Hematopoietic multipotent progenitor cell treated with erythropoietin and hydrocortisone succinate and interleukin-3 and kit ligand, for 17 days (in vitro differentiated cells): ENCODE measurements at places on chromosomes 5 and 9.

DNA sequence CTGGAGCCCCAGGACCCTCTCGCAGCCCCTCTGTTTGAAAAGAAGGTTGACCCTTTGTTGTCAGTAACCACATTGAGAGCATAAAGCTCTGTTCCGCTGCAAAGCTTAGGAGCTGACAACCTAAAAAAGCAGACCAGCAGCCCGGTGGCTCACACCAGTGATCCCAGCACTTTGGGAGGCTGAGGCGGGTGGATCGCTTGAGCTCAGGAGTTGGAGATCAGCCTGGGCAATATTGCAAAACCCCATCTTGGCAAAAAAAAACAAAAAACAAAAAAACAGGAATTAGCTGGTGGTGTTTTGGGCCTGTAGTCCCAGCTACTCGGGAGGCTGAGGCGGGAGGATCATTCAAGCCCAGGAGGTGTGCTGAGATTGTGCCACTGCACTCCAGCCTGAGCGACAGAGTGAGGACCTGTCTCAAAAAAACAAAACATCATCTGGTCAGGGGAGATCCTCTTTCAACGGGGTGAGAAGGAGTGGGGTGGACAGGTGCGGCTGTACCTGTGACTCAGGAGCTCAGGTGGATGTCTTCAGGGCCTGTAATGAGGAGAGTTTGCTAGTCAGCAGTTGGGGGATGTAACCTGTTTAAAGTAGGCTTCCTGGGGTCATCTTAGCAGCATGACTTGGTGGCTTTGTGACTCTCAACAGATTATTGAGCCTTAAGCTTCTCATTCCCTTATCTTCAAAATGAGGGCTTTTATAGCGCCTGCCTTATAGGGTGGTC, 694 bp upstream of the REEP2 start:
- DNase-seq, result no peak

GRCh38 chr5:58446024-58446423, 13.9 kb downstream of the PLK2 start:
- DNase-seq, result no peak

GRCh38 chr9:5646116-5646515, 17.2 kb downstream of the RIC1 start:
- no peak for DNase-seq

GRCh38 chr5:84255315-84255714, 129.4 kb downstream of the EDIL3 start:
- DNase-seq, result no peak

GRCh38 chr9:26310294-26310693, 582.3 kb downstream of the CAAP1 start:
- DNase-seq, result no peak

- no peak for DNase-seq
These were observed 21.8 kb downstream of the BTNL8 start for GRCh38 chr5:180920710-180921109.

DNA sequence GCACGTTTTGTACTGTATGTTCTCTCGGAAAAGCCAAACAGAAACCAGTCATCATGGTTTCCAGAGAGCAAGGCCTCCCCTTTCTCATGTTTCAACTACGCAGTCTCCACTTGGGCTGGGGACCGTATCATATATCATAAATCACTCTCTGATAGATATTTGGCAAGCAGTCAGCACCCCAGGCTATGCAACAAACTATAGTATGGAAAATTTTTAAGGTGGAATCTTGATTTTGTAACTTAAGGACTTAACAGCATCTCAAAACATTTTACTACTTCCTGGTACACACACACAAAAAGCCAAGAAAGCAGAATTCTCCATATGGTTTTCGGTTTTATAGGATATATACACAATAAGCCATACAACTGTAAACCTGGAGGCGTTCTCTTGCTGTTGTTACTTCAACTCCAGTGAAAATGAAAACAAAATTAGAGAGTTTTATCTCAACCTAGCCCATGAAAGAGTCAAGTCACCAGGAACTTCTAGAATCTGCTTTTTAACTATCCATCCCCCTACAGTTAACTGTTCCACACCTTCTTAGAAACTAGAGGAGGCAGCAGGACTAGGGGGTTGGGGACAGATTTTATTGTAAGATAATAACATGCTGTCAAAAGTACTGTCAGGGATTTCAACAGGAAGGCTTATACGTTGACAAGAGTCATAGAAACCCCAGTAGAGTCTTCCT, 283.4 kb downstream of the NFIB start:
- DNase-seq, result no peak

GRCh38 chr9:6712041-6712440, 45.7 kb upstream of the KDM4C start:
- no peak for DNase-seq

- no peak for DNase-seq
These were observed 181.0 kb upstream of the PITX1 start for GRCh38 chr5:135214897-135215616.

- DNase-seq, result no peak
These were observed 28.0 kb downstream of the IL9 start for GRCh38 chr5:135867599-135867998.

GRCh38 chr5:1378096-1378495, 33.2 kb upstream of the CLPTM1L start:
- no peak for DNase-seq

GRCh38 chr9:85262333-85262732, 479.4 kb downstream of the AGTPBP1 start:
- no peak for DNase-seq

GRCh38 chr5:167392240-167392639, 899.2 kb upstream of the WWC1 start:
- no peak for DNase-seq

DNA sequence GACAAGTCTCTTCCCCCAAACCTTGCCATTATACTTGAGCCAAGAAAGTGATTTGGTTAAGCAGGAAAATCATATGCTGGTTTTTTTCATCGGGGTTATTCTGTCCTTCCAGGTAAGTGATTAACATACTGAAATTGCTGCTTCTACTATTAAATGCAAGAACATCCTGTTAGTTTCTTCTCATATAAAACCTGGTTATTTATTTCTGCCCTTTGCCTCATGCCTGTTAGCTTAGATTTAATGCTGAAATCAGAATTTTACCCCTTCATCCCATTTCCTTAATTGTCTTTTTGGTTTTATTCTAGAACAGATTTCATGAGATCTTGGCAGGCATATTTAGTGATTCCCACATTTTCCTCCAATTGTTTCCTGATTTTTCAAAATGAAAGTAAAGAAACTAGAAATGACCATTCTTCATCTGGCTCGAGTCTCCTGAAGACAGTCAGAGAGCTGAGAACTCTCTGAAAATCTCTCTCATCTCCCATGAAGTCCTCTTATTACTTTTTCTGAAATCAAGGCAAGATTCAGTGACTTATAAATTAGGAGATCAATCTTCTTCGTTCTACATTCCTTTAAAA, 132.9 kb downstream of the NFIB start:
- DNase-seq, result no peak

GRCh38 chr5:119267958-119268386, 87.8 kb upstream of the TNFAIP8 start:
- DNase-seq, result peak; percentile 52

DNA sequence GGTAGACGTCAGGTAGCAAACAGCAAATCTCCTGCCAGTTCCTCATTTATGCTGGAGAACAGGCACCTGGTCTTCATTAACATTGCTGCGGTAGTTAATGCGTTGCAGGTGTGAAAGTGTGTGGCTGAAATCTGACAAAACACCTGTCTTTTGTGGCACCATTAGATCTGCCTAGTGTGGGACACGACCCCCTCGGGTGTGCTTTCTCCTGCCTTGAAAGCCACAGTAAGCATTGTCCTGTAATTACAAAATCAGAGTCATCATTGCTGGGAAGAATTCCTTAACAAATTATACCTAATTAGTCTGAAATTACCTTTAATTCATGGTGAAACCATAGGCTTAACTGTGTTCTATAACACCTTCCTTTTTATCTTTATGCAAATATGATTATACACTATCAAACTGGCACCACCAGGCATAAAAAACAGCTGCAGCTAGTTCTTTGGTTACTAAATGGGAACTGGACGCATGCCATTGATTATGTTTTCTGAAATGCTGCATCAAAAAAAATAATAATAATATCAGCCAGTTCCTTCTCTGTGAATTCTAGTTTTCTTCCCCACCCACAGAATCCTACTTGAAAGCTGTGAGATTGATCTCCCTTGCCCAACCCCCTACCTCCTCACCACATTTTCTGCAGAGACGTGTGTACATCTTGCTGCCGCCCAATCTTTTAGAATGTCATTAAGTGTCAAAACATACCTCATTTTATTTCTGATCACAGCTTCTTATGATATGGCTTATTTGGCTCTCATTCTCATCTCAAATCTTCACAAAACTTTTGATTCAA, 374.0 kb downstream of the NFIB start:
- no peak for DNase-seq
